ENCODE measurements at places on chromosomes 5 and 9.

DNA sequence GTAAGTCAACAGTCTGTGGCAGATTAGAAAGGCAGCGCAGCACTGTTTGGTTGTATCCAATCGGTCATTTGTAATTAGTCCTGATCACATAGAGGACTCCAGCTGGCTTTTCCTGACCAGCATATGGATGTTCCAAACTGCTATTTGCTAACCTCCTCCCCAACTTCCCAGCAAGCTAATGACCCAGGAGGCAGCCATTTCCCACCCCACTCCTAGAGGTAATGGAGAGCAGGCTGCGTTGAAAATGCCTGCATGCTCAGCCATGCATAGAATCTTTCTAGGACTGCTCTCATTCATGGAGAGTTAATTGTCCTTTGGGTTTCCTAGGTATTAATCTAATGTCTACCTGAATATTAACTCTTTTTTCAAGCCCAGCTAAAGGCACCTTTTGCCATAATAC lies 850.6 kb upstream of the WWC1 start:
- DNase-seq: no peak

- DNase-seq: no peak
Measured at GRCh38 chr5:56053363-56053762, 58.6 kb upstream of the IL6ST start.

- no peak for DNase-seq
Measured at GRCh38 chr9:124489222-124489621, 18.0 kb downstream of the NR5A1 start.

- DNase-seq: no peak
Measured at GRCh38 chr5:53971551-53971950, 338.8 kb downstream of the ARL15 start.

- DNase-seq: peak; percentile 46
Measured at GRCh38 chr9:132753593-132753880, 83.3 kb downstream of the GTF3C4 start.

GRCh38 chr9:93613174-93613573 lies 36.8 kb downstream of the PHF2 start:
- DNase-seq: no peak

DNA sequence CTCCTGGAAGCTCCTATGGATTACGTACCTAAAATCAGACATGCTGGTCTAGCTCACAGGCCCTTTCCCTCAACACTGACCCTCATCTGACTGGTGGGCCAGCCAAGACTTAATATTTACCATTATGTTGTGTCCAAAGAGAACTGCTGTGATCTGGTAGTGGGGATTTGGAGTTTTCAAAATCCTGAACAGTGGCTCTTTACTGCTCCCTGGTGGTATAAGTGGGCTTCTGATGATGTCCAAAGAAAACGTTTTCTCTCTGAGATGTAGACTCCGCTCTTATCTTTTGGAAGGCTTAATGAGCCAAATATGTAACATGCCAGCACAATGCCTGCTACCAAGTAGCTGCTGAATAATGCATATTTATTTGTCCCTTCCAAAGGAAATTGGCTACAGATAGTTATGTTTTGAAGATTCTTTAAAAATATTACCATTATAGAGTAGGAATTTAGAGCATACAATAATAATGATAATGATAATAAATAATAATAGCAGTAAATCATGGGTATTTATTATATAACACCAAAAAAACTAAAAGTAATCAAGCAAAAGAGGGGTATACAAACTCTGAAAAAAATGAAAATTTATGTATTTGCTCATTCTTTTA lies 406.6 kb upstream of the TNC start:
- DNase-seq: peak; percentile 67

DNA sequence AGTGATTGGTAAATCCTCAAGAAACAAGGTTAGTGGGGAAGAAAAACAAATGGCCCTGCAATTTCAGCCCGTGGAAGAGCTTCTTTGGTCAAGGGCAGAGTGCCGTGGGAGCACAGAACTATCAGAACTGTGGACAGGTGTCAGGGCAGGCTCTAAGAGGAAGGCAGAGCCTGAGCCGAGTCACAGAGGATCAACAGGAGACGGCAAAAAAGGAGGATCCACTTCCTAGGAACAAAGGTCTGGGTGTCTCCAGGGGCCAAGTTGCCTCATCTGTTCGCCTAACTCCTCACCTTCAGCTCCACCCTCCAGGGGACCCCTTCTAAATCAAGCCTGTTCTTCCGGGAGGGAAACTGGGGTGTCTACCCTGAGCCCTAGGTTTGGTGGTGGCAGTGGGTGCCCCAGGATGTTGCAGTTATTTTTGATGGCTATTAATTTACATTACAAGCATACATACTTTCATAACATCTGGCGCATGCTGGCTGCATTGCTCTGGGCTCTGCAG lies 88.0 kb downstream of the FEM1C start:
- no peak for DNase-seq

GRCh38 chr5:130974021-130974683 lies 190.9 kb downstream of the HINT1 start:
- no peak for DNase-seq
